Activated naive CD4-positive, alpha-beta T cell treated with anti-CD3 and anti-CD28 coated beads for 36 hours (primary cell): ENCODE measurements at places on chromosomes 11 and 22. TPM values are rescaled to one million over a fixed set of nuclear protein-coding genes. Genes with fewer than 3 reads are reported as not detected.

DNA sequence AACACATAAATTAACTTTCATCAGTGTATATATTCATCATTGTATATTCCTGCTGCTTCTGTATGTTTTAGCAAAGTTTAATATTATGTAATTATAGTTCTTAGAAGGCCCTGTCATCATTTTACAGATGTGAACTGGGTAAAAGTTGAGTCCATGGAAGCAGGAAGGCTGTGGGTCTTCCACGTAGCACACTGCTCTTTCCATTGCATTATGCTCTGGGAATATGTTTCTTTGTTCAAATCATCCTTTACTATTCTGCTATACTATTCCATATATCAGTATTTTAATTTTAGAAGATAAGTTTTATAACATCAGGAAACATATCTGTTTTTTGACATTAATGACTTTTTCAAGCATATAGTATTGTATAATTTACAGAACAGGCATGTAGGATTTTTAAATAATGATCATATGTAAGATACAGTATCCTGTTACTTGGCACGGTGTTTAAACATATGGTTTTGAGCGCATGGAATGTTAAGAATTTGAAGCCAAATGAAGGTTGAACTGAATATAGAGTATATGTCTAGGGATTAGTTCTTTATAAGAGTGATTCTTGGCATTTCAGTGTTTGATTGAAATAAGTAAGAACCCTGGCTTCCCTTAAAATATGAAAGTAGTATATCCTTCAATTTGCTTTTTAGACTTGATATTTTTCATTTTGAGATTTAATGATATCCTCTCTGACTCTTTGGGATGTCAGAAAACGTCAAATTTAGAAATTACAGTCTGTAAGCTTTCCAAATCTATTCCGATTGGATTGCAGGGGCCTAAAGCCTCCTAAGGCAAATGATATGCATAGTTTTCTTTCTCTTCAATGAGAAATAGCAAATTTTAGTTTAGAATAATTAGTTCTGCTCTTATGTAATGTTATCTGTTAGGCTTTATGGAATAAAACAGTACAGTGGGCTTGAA is 8.6 kb downstream of the CCDC81 start:
- H3K4me1 ChIP-seq = no peaks in the 10 kb centered on the region
- H3K27me3 ChIP-seq = no peaks in the 10 kb centered on the region
- no peak overlapping the region for H3K27ac ChIP-seq
- no peak overlapping the region for H3K4me3 ChIP-seq
- H3K36me3 ChIP-seq = no peaks in the 10 kb centered on the region
- DNase-seq = no peak

GRCh38 chr11:69013009-69013951 is at the start of gene MRGPRF:
TSS of gene MRGPRF (minus strand) at chr11:69013246. CDS start at chr11:69009901, 3,345 bp downstream.
- H3K27me3 ChIP-seq = peaks cover 17% of the 10 kb centered on the region
- peaks cover 7% of the 10 kb centered on the region for H3K4me1 ChIP-seq
- H3K27ac ChIP-seq = no peak within 1 kb of the TSS
- no peaks in the 10 kb centered on the region for H3K36me3 ChIP-seq
- no peak for DNase-seq
- no peak within 1 kb of the TSS for H3K4me3 ChIP-seq

- peaks cover 26% of the 10 kb centered on the region for H3K27me3 ChIP-seq
- H3K27ac ChIP-seq = no peak overlapping the region
- no peaks in the 10 kb centered on the region for H3K4me1 ChIP-seq
- H3K36me3 ChIP-seq = no peaks in the 10 kb centered on the region
- H3K4me3 ChIP-seq = no peak overlapping the region
Measured at GRCh38 chr11:101582989-101583250, 887 bp downstream of the TRPC6 start.

GRCh38 chr11:26283852-26284408 is 48.0 kb upstream of the ANO3 start:
- peaks cover 2% of the 10 kb centered on the region for H3K4me1 ChIP-seq
- H3K27me3 ChIP-seq = peaks cover 14% of the 10 kb centered on the region
- no peak overlapping the region for H3K27ac ChIP-seq
- no peak for DNase-seq

GRCh38 chr11:75809991-75810390 is 5.0 kb upstream of the UVRAG start:
- H3K27ac ChIP-seq = no peak overlapping the region
- no peaks in the 10 kb centered on the region for H3K36me3 ChIP-seq
- H3K4me1 ChIP-seq = peaks cover 10% of the 10 kb centered on the region

GRCh38 chr11:65014726-65015227 is 817 bp downstream of the ARL2 start:
- peaks cover 9% of the 10 kb centered on the region for H3K36me3 ChIP-seq
- DNase-seq = peak; percentile 36
- H3K27ac ChIP-seq = peak overlapping the region; percentile 95
- peaks cover 27% of the 10 kb centered on the region for H3K4me1 ChIP-seq

- H3K27ac ChIP-seq = no peak overlapping the region
- no peaks in the 10 kb centered on the region for H3K36me3 ChIP-seq
- no peak overlapping the region for H3K4me3 ChIP-seq
- peaks cover 1% of the 10 kb centered on the region for H3K27me3 ChIP-seq
Measured at GRCh38 chr22:25023879-25024278, 71.4 kb downstream of the KIAA1671 start.

GRCh38 chr11:122226810-122227379 is 110.9 kb upstream of the BLID start:
- no peaks in the 10 kb centered on the region for H3K36me3 ChIP-seq
- DNase-seq = no peak
- H3K4me1 ChIP-seq = no peaks in the 10 kb centered on the region
- no peak overlapping the region for H3K27ac ChIP-seq

DNA sequence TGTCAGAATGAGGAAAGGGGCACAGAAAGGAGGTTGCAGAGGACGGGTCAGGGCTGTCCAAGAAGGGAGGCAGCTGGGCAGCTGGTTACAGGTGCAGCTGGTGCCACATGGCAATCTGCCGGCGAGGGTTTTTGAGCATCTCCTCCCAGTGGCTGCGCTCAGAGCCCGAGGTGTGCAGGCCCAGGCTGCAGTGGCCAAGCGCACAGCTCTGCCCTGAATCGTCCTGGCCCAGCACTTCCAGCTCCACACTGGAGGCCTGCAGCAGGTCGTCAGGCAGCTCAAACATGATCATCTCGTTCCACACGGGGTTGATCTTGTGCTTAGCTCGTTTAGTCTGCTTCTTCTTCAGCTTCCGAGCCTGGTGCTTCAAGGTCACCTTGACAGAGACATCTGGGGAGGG is 42.2 kb downstream of the SYT13 start:
- no peak overlapping the region for H3K4me3 ChIP-seq
- no peak overlapping the region for H3K27ac ChIP-seq
- peaks cover 8% of the 10 kb centered on the region for H3K27me3 ChIP-seq
- DNase-seq = no peak
- no peaks in the 10 kb centered on the region for H3K36me3 ChIP-seq
- H3K4me1 ChIP-seq = no peaks in the 10 kb centered on the region

GRCh38 chr11:69670158-69670845 is 4.9 kb downstream of the LTO1 start:
- DNase-seq = peak; percentile 68
- no peak overlapping the region for H3K27ac ChIP-seq
- peaks cover 22% of the 10 kb centered on the region for H3K4me1 ChIP-seq
- H3K27me3 ChIP-seq = no peaks in the 10 kb centered on the region
- H3K4me3 ChIP-seq = no peak overlapping the region
- peaks cover 17% of the 10 kb centered on the region for H3K36me3 ChIP-seq

GRCh38 chr11:15651816-15652215 is 537.1 kb downstream of the INSC start:
- no peak for DNase-seq
- H3K27ac ChIP-seq = no peak overlapping the region
- no peaks in the 10 kb centered on the region for H3K36me3 ChIP-seq
- H3K27me3 ChIP-seq = peaks cover 22% of the 10 kb centered on the region
- no peak overlapping the region for H3K4me3 ChIP-seq

DNA sequence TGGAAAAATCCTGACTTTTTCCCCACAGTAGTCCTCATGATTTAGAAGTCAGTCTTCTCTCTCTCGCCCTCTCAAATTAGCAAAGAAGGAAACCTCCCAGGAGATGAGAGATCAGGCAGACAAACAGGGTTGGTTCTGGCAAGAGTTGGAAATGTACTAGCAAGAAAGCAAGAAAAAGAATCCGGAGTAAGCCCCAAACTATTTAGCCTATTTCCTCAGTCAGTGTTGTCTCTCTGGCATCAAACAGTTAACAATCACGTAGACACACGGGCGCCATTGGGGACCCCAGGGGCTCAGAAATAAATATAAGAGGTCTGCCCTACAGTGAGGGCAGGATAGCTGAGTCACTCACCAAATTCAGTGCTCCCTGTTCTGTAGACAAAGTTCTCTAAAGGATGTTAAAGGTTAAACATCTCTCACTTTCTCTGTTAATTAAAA is 4.7 kb downstream of the C11orf52 start:
- no peaks in the 10 kb centered on the region for H3K27me3 ChIP-seq
- H3K4me1 ChIP-seq = peaks cover 14% of the 10 kb centered on the region
- H3K27ac ChIP-seq = no peak overlapping the region
- no peak overlapping the region for H3K4me3 ChIP-seq
- DNase-seq = no peak

- H3K36me3 ChIP-seq = no peaks in the 10 kb centered on the region
- H3K27me3 ChIP-seq = peaks cover 7% of the 10 kb centered on the region
- H3K4me1 ChIP-seq = no peaks in the 10 kb centered on the region
- H3K27ac ChIP-seq = no peak overlapping the region
- DNase-seq = no peak
- no peak overlapping the region for H3K4me3 ChIP-seq
Measured at GRCh38 chr11:7964873-7965272, 374 bp downstream of the NLRP10 start.

DNA sequence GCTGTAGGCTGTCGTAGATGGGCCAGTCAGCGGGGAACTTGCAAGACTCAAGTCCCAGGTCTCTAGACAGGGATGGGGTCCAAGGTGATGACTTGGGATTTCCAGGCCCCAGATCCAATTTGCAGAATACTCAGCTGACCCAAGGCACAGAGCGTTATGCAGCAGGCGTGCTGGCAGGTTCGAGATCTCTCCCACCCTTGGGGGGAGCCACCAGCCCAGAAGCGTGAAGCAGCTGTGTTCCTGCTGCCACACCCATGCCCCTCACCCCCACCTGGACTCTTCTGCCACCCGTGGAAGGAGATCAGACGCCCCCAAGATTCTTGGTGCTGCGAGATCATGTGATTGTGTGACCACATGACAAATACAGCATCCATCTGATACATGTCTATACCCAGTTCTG is 142.6 kb downstream of the BRD1 start:
- DNase-seq = no peak
- no peak overlapping the region for H3K4me3 ChIP-seq
- H3K27ac ChIP-seq = no peak overlapping the region
- no peaks in the 10 kb centered on the region for H3K36me3 ChIP-seq
- no peaks in the 10 kb centered on the region for H3K4me1 ChIP-seq
- H3K27me3 ChIP-seq = peaks cover 2% of the 10 kb centered on the region

GRCh38 chr11:60282286-60282685 is 1.8 kb downstream of the MS4A4A start:
- no peak overlapping the region for H3K27ac ChIP-seq
- H3K36me3 ChIP-seq = no peaks in the 10 kb centered on the region
- H3K4me3 ChIP-seq = no peak overlapping the region
- H3K4me1 ChIP-seq = no peaks in the 10 kb centered on the region
- DNase-seq = no peak

DNA sequence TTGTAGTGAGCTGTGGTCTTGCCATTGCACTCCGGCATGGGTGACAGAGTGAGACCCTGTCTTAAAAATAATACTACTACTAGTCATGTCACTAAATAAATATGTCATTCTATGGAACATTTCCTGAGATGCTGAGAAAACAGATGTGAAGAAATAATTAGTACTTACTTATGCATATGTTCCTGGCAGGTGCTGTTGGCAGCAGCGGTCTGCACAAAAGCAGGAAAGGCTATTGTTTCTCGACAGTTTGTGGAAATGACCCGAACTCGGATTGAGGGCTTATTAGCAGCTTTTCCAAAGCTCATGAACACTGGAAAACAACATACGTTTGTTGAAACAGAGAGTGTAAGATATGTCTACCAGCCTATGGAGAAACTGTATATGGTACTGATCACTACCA is 8.8 kb downstream of the ARCN1 start:
- H3K27me3 ChIP-seq = no peaks in the 10 kb centered on the region
- DNase-seq = no peak
- H3K4me3 ChIP-seq = no peak overlapping the region
- peaks cover 28% of the 10 kb centered on the region for H3K36me3 ChIP-seq
- H3K4me1 ChIP-seq = peaks cover 25% of the 10 kb centered on the region

DNA sequence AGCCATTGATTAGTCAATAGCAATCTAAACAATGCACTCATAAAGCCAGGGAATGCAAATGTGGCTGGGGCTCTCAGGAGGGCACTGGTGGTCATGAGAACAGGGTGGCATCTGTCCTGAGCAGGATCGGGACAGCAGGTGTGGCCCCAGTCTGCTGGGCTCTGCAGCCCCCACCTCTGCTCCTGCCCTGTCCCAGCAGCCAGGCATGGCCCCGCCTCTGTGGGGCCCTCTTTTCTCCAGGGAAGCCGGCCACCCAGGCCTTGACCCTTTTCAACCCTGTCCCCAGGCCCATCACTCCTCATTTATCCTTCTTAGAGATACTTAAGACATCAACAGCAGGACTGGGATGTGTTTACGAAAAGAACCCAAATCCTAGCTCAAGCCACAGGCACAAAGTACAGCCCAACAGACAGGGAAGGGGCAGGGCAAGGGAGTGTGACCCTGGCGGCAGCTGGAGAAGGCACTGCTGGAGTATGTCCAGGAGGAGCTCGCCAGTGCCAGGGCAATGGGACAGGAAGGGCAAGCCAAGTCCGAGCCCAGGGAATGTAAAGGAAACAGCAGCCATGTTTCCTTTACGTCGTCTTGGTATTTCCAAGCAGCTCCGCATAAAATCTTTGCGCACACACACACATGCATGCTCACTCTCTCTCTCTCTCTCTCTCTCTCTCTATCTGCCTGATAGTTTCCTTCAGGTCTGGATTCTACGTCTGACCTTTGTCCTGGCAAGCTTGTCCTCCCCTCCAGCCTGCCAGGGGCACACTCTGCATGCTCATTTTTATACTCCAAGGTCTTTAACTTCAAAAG is 59.9 kb downstream of the DGCR2 start:
- no peak overlapping the region for H3K27ac ChIP-seq
- H3K4me1 ChIP-seq = no peaks in the 10 kb centered on the region
- peaks cover 13% of the 10 kb centered on the region for H3K36me3 ChIP-seq
- no peak overlapping the region for H3K4me3 ChIP-seq

The CCDC89 gene
- not detected for total RNA-seq

The MS4A3 gene
- not detected for total RNA-seq

The ART5 gene
- total RNA-seq = not detected

The UBQLNL gene
- 0.26 TPM for total RNA-seq

The SLC22A9 gene
- total RNA-seq = not detected

The PI4KA gene
- 63.7 TPM for total RNA-seq

The KIF18A gene
- 34.7 TPM for total RNA-seq

The ZNF280A gene
- total RNA-seq = not detected

The DEUP1 gene
- not detected for total RNA-seq

The SLC22A25 gene
- not detected for total RNA-seq

The ARRB1 gene
- 15.7 TPM for total RNA-seq

The QSER1 gene
- total RNA-seq = 12.3 TPM
